ENCODE measurements at places on chromosomes 16 and 17.

DNA sequence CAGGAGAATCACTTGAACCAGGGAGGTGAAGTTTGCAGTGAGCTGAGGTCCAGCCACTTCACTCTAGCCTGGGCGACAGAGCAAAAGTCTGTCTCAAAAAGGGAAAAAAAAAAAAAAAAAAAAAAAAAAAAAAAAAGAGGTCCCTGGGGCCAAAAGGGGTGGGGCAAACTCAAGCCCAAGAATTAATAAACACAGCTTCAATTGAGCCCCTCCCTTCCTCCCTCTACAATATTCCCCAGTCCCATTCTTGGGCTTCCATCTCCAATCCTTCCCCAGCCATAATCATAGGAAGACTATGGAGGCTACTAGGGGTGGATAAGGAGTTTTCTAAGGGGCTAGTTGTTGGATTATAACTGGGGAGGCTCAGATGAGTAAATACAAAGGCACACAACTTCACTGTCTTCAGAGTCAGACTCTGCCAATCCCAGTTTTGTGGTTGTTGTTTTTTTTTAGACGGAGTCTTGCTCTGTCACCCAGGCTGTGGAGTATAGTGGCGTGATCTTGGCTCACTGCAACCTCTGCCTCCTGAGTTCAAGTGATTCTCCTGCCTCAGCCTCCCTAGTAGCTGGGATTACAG lies 9.5 kb downstream of the CAVIN1 start:
- no peak for DNase-seq

GRCh38 chr17:34570506-34570905 lies 8.9 kb upstream of the TMEM132E start:
- no peak for DNase-seq

GRCh38 chr17:78779850-78780249 lies 2.2 kb downstream of the CYTH1 start:
- DNase-seq = peak; percentile 74

DNA sequence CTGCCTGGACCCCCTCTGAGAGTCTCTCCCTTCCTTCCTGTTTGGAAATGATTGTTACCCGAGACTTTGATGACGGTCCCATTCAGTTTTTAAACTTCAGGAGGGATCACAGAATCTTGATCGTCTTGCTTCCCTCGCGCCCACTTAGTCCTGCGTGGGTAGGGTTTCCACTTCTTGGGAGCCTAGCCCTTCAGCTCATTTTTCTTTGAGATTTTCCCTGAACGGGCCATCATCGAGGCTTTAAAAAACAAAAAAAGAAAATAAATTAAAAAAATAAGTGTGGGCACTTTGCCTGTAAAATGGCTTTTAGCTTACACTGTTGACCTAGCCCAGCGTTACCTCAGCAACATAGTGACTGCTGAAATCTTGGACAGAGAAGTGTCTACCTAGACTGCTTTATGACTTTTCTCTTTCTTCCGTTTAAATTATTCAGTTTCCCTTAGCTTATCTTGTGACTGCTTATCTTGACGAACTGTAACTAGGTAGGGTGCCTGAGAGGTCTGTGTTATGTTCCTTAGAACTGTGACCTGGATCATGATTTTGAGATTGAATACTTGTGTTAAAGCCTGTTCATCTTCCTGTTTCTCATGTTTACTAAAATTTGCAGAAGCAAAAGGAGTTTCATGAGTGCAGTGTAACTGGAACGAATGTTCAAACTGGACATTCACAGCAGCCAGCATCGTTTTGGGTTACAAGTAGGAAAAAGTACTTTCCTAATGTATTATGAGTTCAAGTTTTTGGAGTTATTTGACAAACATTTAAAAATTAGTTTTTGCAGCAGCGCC lies 874 bp downstream of the WWP2 start:
- DNase-seq = no peak

- no peak for DNase-seq
Measured at GRCh38 chr16:52543654-52544053, 3.3 kb downstream of the TOX3 start.

- DNase-seq = no peak
Measured at GRCh38 chr16:747978-748746, 7.4 kb upstream of the CIAO3 start.

GRCh38 chr17:36074365-36074764 lies 10.3 kb downstream of the CCL18 start:
- DNase-seq = no peak

- DNase-seq = no peak
Measured at GRCh38 chr16:82329504-82330192, 159.6 kb upstream of the MPHOSPH6 start.

DNA sequence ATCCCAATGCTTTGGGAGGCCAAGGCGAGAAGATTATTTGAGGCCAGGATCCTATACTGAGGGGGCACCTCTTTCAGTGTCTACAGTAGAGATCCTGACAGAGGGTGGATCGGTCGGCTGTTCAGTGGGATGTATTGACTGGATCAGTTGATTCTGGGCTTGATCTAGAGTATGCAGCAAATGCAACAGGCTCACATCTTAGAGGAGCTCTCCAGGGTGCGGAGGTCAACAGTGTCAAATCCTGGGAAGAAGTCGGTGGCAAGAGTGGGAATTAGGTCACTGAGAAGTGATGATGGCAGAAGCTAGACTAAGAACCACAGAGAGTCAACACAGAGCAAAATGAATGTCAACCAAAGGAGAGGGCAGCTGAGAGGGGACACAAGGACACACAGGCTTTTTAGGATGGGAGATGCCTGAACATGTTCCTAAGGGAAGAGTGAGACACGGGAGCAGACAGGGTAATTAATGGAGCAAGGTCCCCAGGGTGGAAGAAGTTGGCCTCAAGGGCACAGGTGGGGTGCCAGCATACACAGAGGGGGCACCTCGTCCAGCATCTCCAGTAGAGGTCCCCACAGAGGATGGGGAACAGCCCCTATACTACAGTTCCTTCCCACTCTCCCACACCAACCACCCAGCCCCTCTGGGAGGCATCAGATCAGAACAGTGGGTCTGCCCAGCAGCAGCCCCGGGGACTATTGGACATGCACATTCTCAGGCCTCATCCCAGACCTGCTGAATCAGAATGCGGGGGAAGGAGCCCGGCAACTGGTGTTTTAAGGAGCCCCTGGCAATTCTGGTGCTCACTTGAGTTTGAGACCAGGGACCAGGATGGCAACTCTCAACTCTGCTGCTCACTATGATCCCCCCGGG lies 10.0 kb upstream of the CYTH1 start:
- DNase-seq = no peak

- DNase-seq = no peak
Measured at GRCh38 chr17:79630126-79630525, 19.3 kb upstream of the RBFOX3 start.

- DNase-seq = no peak
Measured at GRCh38 chr16:14168146-14168545, 97.0 kb downstream of the MRTFB start.

GRCh38 chr16:24116046-24116776 lies 139.9 kb upstream of the CACNG3 start:
- no peak for DNase-seq

DNA sequence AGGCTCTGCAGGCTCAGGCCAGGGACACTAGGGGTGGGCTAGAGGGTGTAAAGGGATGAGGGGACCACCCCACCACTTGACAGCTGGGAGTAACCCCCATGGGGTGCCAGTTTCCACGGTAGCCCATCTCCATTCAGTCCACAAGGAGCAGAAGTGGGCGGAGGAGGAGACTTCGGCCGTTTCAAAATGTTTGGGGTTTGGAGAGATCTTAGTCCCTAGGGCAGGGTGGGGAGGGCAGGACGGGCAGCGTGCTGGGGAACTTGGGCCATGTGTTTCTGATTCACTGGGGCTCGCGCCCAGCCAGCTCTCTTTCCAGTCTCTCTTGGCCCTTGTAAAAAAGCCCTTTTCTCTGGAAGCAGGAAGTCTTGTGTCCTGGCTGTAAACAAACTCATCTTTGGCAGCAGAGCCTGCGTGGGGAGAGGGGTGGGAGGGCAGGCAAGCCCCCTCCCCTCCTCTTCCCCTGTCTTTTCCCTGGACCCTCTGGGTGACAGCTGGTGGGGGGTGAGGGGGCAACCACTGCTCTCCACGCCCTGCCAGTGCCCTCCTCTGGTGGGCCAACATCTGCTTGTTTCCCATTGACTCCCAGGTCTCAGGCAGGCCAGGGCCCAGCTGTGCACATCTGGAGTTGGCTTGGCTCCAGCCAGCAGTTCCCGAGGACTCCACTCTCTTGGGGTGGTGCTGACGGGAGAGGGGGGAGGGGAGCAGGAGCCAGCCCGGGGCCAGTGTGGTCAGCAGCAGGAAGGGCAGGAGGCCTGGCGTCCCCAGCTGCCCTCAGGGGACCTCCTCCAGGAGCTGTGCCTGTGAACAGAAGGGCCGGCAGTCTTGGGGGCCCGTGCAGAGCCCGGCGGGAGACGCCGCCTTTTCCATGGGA lies 8.1 kb downstream of the CYGB start:
- DNase-seq = no peak

GRCh38 chr17:66450008-66450851 lies 147.8 kb downstream of the PRKCA start:
- DNase-seq = no peak

GRCh38 chr17:74778960-74779359 lies 2.8 kb upstream of the NAT9 start:
- DNase-seq = no peak

- no peak for DNase-seq
Measured at GRCh38 chr17:5943232-5943631, 126.9 kb upstream of the WSCD1 start.

GRCh38 chr16:82701442-82701955 lies 74.7 kb downstream of the CDH13 start:
- DNase-seq = no peak

DNA sequence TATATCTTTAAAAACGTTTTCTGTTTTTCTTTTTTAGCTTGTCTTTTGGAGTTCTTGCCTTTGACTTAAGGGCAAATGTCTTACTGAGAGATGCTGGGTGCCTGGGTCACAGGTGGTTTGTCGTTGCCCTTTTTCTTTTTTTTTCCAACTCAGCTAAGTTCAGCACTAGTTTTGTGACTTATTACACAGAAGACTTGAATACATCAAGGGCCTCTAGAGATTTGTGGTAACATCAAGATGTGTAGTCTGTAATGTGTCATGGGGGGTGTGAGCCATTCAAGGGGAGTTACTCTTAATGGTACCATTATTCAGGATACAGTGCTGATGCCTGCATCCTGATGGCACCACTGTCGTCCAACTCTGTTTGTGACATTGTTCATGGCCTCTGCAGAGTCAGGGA lies 95.1 kb downstream of the PRKCA start:
- DNase-seq = no peak

GRCh38 chr16:179211-180092 lies 807 bp upstream of the HBQ1 start:
- no peak for DNase-seq

GRCh38 chr17:61129267-61130254 lies 270.1 kb upstream of the TBX2 start:
- no peak for DNase-seq

DNA sequence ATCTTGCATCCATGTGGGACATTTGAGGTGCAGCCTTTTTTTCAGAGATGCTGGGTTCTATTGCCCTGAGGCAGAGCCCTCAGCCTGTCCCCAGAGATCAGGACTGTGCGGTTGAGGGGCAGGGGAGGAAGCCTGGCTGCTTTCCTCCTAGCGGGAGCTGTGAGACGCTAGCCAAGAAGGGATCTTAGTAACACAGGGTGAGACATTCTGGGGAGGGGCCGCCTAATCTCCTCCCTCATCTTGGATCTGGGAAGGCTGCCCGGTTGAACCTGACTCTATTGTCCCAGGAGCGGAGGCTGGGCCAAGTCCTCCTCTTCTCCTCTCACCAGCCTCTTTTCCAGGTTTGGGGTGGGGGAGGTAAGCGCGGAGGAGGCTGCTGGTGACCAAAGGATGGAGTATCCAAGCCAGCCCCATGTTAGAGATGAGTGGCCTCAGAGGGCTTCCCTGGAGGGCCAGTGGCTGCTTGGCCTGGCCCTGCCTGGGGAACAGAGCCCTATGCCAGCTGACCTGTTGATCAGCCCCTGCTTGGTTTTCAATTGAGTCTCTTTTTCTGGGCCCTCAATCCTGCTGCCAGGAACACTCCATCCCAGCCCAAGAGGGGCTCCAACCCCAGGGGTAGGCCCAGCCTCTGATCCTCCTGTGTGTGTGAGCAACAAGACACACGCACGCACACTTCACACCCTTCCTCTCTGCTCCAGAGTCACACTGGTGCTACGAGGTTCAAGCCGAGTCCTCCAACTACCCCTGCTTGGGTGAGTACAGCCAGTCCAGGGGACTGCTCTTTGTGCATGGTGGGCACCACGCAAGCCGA lies 5.0 kb downstream of the CA4 start:
- no peak for DNase-seq

- DNase-seq = no peak
Measured at GRCh38 chr16:74070237-74070636, 226.4 kb upstream of the PSMD7 start.

DNA sequence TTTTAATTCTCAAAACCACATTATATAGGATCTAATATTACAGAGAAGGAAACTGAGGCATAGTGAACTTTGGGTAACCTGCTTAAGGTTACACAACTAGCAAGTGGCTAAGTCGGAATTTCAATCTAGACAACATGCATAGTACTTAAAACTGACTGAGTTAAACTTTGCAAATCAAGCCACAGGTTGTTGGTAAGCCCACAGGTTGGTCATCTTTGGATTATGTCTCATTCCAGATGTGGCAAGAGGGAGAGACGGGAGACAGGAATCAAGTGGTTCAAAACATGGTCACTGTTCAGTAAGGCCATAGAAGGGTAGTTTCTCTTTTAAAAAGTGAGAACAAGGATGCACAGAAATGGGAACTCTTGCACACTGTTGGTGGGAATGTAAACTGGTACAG lies 57.1 kb downstream of the MYO1D start:
- no peak for DNase-seq

DNA sequence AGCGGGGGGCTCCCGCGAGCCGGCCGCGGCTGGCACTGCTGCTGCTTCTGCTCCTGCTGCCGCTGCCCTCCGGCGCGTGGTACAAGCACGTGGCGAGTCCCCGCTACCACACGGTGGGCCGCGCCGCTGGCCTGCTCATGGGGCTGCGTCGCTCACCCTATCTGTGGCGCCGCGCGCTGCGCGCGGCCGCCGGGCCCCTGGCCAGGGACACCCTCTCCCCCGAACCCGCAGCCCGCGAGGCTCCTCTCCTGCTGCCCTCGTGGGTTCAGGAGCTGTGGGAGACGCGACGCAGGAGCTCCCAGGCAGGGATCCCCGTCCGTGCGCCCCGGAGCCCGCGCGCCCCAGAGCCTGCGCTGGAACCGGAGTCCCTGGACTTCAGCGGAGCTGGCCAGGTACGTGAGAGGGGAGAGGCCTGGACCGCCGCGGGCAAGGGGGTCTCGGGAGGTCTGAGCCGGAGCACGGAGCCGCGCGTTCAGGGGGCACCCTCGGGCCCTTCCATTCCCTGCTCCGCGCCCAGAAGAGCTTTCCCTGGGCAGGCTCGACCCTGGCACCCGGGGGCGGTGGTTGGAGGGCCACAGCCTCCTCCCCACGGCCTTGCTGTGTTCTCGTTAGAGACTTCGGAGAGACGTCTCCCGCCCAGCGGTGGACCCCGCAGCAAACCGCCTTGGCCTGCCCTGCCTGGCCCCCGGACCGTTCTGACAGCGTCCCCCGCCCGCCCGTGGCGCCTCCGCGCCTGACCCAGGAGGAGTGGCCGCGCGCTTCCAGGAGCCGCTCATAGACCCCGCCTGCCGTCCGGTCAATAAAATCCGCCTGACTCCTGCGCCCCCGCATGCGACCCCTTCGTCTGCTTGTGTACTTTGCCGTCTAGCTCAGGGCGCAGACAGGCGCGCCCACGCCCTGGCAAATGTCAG lies 591 bp downstream of the NPW start:
- DNase-seq = no peak

GRCh38 chr16:81625544-81626153 lies 153.4 kb upstream of the PLCG2 start:
- DNase-seq = no peak

All from CD4-positive, alpha-beta T cell treated with Interferon gamma for 1 hour (primary cell).